KBM-7 (cell line): ENCODE measurements at places on chromosomes 7 and 10.

DNA sequence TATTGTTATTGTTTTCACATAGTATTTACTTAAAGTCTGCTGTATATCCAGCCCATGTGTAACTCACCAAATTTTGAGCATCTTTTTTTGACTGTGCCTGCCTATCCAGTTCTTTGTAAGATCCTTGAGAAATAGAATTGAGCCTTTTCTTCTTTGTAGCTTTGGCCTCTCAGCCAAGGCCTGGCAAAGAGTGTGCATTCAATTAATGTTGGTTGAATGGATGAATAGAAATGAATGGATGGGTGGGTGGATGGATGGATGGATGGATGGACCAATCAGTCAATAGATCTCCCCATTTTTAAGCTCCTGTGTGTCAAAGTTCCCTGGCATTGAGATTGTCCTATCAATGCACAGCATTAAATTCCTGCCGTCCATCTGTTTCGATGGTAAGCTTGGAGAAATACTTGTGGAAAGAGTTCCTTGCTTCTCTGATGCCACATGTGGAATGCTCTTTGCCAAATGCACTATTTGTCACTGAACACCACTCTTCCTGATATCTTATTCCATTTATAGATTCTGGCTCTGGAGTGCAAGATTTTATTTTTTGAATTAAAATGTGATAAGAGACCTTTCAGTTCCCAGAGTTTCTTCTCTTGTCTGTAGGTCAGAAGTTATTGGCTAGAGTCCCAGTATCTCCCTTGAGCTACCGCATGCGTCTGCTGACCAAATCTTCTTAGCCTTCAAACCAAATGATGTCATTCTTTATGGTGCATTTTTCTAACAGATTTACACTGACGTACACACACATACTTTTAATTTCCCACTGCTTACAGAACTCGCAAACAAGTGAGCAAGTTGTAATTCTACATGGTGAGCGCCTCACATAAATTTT is 20.7 kb upstream of the ADRB1 start:
- DNase-seq = no peak

DNA sequence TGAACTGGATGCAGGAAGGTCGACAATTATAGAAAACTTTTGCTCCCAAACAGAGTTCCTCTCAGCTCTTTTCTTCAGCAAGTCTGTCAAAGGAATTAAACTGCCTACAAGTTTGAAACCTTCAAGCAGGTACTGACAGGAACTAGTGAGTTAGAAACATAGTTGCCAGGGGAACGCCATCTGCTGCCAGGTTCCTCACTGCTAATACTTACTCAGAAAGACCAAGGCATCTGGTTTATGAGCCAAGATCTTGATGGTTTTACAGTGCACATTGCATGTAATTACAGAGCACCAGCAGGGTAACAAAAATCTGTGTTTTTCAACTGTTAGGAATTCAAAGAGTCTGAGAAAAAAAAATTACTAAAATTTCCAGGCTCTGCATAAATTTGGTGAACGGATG is 300.0 kb upstream of the NRG3 start:
- no peak for DNase-seq

DNA sequence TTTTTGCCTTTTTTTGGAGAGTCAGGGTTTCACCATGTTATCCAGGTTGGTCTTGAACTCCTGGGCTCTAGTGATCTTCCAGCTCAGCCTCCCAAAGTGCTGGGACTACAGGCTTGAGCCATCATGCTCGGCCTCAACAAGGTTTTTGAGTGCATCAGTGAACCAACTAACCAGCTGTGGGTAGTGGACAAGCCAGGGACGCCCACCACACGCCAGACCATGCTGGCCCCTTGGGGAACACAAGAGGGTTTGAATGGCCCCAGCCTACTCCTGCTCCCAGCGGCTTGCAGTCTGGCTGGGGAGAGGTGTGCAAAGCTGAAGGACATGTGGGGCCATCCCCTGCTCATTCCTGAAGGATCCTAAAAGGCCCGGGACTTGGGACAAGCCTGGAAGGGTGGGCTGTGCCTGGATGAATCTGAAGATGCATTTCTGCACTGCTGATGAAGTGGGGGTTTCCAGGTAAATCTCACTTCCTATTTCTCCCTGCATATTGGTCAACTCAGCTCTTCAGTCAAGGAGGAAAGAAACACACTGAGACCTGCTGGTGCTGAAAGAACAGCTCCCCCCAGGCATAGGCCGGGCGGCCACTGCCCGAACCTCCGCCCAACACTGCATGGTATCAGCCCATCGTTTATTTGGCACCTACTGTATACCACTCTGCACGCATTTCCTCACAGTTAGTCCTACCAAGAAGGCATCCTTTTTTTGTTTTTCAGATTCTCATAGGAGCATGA is 6.9 kb downstream of the MMD2 start:
- DNase-seq = peak; percentile 65

DNA sequence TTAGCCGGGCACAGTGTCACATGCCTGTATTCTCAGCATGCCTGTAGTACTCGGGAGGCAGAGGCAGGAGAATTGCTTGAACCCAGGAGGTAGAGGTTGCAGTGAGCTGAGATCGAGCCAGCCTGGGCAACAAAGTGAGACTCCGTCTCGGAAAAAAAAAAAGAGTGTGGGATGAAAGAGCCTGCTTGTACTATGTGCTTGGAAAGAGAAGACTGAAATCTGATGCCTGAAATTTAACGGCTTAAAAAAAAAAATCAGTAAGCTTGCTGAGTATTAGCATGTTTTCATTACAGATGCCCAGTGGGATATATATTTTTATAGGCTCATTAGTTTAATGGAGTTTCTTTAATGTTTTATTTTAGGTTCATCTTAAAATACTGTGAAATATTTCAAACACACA is 4.2 kb downstream of the NT5C2 start:
- no peak for DNase-seq

DNA sequence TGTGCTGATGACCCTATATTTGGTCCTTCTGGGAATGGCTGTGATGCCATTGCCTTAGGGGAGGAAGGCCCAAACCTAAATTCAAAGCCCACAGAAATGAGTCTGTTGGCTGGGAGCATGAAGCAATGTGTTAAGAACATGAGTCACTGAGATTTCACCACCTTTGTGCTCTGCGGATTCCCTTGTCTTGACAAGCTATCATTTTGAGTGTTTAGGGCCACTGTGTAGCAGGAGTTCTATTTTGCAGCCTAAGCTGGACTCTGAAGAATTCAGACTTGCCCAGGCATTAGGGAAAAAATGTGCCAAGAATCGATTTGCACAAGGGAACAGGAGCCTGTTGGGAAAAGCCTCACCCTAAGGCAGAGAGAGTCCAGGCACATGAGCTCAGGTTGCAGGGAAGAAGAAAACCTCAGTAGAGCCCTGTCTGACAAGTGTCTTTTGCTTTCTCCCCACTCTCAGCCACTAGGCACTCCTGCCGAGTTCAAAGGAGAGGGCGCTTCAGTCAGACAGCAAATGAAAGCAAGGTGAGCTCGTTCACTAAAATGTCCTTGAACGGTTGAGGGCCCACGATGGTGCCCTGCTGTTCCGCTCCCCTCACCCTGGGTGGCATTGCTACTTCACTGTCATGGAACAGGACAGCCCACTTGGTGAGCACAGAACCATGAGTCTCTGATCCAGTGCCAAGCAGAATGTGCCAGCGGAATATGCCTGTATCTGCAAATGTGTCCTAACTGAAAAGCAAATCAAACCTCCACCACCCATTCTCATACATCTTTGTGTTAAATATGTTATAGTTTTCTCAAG is 93.6 kb downstream of the PRLHR start:
- no peak for DNase-seq
